Activated CD8-positive, alpha-beta memory T cell treated with anti-CD3 and anti-CD28 coated beads for 4 hours (primary cell): ENCODE measurements at places on chromosomes 7 and 10.
A peak's percentile ranks its signal among the peaks of the same experiment; 100 is the strongest.

DNA sequence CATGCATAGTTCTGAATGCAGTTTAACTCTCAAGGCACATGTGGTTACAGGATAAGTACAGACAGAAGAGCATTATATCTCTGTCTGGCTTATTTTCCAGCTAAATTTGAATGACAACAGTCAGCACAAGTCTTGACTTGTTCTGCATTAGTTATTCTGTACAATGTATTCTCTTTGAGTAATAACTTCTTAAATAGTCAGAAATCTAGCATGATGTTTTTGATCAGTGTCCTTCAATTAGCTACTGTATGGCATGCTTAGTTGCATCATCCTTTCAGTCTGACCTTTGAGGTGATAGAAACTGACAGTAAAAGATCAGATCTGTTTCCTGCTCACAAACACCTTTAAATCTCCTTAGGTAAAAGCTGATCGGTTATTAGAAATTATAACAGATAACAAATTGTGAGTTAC, 118.1 kb downstream of the ARL4A start:
- DNase-seq, result no peak

GRCh38 chr10:6406220-6407033, 173.6 kb downstream of the PRKCQ start:
- DNase-seq, result no peak

DNA sequence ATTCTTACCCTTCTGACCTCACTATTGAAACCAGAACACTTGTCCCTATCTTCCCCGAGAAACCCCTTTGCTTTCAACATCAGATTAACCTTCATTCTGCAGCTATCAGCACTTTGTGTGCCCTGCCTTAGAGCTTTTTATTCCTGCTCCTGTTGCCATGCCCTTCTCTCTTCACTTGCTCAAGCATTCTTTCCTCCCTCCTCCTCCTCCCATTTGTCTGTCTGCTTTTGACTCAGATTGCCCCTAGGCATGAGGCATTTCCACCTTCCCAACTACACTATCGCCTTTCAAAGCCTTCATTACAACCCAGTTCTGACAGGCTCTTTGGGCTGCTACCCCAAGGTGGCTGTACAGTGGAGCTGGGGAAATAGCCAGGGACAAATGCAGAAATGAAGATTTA, 143.3 kb downstream of the SLC25A13 start:
- DNase-seq, result no peak

DNA sequence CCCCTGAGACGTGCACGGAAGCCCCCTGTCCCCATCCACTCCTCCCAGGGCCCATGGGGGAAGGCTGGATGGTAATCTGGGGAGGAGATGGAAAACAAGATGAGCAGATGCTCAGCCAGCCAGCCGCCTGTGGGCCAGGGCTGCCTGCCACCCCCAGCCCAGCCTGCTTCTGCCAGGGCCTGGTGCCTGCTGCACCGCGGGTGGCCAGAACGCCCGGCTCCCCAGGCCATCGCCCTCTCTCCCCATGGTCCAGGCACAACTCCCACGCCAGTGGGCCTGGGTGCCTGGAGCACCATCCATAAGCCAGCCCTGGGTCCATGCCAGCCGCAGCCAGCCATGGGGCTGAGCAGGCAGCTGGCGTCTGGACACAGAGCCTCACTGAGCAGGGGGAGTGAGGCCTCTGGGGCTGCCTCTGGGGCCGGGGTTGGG, 57.2 kb upstream of the ELN start:
- DNase-seq, result no peak

DNA sequence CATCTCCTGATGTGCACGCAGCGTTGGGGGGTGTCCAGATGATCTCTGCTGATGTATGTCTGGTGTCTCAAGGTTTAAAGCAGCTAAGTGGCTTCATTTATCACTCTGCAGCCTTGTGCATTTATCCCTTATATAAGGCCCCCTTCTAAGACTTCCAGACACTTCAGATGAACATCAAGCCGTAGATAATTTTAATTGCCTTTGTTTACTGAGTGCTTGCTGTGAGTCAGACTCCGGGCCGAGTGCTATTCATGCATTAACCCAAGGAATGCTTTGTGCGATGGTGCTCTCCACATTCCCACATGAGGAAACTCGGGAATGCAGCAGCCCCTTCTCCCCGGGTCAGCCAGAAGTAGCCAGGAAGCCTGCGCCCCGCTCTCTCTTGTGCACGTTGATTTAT, 328.6 kb upstream of the COBL start:
- no peak for DNase-seq

DNA sequence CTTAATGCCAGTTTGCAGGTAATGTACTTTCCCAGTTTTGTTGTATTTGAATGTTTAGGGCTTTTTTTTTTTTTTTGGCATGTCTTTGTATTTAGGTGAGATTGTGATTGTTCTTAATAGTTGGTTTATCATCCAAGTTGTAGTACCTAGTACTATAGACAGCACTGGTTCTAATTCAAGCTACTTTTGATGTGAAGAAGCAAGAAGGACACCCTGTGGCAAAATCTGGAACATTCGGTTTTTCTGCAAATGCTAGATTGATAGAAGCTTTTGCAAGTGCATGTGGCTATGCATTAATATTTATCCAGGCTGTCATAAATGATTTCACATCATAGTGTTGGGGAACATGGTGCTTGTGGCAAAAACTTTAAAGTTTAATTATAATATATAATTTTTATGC, 248.9 kb downstream of the FOXP2 start:
- DNase-seq, result no peak

GRCh38 chr10:130354573-130354954, 218.4 kb downstream of the GLRX3 start:
- no peak for DNase-seq

GRCh38 chr7:15821484-15822427, 135.3 kb upstream of the MEOX2 start:
- DNase-seq, result no peak

DNA sequence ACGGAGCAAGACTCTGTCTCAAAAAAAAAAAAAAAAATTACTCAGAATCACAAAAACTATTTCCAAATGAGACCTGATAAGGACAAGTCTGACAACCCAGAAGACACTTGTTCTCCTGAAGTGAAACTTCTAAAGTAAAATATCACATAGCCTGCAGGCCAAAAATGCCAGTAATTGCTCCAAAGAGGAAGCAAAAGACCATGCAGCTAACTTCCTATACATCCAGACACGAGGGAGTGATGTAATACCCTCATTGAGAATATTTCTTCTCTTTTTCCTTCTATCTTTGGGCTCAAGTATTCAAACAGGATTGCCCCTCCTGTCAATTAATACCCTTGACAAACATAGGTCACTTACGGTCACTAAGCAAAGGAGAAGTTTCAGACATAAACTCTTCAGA, 31.2 kb downstream of the ARMH3 start:
- no peak for DNase-seq

GRCh38 chr7:142602183-142602582, 147.1 kb upstream of the PRSS1 start:
- no peak for DNase-seq

DNA sequence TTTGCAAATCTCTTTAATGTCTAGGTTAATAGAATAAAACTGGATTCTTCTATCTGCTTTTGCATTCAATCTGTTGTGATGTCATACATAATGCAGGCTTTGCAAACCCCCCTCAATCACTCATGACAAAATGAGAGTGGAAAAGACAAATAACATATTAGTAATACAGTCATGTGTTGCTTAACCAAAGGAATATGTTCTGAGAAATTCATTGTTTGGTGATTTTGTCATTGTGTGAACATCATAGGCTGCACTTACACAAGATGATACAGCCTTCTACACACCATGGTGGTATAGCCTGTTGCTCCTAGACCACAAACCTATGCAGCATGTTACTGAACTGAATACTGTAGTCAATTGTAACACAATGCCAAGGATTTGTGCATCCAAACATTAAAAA, 87.3 kb upstream of the SEC61G start:
- no peak for DNase-seq

DNA sequence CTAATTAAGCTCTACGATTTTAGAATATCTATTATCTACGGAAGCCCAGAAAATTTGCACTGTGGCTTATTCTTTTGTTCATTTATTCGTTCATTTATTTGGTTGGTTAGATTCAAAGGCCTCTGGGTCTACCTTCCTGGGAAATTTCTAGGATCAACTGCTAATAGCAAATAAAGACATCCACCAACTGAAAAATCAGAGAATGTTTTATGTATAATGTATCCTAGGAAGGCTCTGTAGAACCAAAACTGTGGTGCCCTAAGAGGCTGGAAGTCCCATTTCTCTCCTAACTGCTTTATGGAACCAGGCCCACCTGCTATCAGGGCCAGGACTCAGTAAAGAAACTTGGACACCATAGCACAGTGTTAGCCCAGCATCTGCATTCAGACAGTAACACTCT, 923.4 kb upstream of the AUTS2 start:
- no peak for DNase-seq

DNA sequence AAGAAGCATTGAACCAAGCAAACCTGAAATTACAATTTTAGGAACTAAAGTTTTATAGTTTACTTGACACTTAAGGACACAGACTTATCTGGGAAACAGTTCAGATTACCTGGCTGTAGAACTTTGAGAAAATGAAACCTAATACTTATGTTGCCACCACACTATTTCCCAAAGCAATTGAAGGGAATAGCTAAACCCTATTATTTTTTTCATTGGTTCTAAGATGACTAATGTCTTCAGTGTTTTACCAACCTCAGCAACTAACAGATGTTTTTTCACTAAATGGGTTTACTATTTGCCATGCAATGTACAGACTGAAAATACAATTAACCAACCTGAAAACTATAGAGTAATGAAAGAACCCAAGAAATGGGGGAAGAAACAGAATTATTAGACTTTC, 689.6 kb downstream of the SORCS1 start:
- no peak for DNase-seq

DNA sequence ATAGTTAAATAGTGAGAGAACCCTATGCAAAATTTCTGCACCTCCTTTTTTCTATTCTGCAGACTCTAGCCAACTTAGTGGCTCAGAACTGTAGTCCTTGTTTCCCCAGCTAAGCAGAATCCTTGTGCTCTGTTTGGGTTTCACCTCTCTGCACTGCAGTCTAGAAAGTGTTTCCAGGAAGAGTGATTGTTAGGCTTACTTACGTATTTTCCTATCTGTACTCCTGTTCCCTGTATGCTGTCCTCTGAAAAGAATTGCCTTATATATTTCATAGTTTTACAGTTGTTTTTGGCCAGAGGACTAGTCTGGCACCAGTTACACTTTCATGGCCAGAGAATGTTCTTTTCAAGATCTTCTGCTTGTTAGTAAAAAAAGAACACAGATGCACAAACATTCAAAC, 154.6 kb upstream of the POT1 start:
- DNase-seq, result no peak

- no peak for DNase-seq
Measured at GRCh38 chr7:151346470-151346769, 4.8 kb downstream of the NUB1 start.

DNA sequence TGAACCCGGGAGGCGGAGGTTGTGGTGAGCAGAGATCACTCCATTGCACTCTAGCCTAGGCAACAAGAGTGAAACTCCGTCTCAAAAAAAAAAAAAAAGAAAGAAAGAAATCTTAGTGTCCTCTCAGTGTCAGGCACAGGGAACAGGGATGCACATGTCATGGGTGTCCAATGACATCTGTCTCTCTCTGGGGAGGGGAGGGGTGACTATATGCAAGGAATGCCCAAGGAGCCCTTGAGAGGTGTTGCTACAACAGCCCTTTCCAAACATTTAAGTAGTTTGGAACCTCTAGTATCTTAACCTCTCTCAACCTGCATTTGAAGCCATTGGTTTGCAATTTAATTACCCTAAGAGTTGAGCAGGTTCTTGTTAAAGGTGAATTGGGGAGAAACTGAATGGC, 28.9 kb downstream of the PDLIM1 start:
- no peak for DNase-seq

GRCh38 chr10:79116801-79117723, 48.3 kb downstream of the ZMIZ1 start:
- no peak for DNase-seq

DNA sequence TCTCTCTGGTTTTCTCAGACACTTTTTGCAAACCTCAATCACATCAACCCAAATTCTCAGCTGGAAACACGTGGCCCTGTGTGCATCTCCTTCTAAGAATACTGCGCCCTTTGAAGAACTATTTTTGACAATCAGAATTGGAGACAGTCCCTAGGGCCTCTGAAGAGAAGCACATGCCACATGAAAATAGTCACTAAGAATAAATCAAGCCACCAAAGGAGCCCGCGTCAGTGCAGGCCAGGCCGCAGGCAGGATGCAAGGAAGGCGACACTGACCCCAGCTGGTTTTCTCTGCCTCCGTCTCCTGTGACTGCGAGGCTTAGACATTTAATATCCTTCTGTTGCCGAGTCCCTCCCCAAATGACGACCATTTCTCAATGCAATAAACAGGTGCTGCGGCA, 88.0 kb upstream of the ADAM12 start:
- no peak for DNase-seq

GRCh38 chr10:7657552-7657951, 9.2 kb downstream of the ITIH5 start:
- no peak for DNase-seq

- peak; percentile 62 for DNase-seq
Measured at GRCh38 chr10:43816351-43817321, 168.0 kb upstream of the ZNF32 start.

- DNase-seq, result no peak
Measured at GRCh38 chr7:36653663-36654355, 70.5 kb downstream of the AOAH start.

- DNase-seq, result no peak
Measured at GRCh38 chr7:118583641-118584040, 359.1 kb downstream of the ANKRD7 start.

GRCh38 chr7:30559611-30560010, 35.1 kb upstream of the GARS1 start:
- no peak for DNase-seq

GRCh38 chr10:46028584-46029460, 1.6 kb downstream of the NCOA4 start:
- DNase-seq, result peak; percentile 5

- no peak for DNase-seq
Measured at GRCh38 chr10:27646604-27647175, 98.9 kb downstream of the MKX start.

DNA sequence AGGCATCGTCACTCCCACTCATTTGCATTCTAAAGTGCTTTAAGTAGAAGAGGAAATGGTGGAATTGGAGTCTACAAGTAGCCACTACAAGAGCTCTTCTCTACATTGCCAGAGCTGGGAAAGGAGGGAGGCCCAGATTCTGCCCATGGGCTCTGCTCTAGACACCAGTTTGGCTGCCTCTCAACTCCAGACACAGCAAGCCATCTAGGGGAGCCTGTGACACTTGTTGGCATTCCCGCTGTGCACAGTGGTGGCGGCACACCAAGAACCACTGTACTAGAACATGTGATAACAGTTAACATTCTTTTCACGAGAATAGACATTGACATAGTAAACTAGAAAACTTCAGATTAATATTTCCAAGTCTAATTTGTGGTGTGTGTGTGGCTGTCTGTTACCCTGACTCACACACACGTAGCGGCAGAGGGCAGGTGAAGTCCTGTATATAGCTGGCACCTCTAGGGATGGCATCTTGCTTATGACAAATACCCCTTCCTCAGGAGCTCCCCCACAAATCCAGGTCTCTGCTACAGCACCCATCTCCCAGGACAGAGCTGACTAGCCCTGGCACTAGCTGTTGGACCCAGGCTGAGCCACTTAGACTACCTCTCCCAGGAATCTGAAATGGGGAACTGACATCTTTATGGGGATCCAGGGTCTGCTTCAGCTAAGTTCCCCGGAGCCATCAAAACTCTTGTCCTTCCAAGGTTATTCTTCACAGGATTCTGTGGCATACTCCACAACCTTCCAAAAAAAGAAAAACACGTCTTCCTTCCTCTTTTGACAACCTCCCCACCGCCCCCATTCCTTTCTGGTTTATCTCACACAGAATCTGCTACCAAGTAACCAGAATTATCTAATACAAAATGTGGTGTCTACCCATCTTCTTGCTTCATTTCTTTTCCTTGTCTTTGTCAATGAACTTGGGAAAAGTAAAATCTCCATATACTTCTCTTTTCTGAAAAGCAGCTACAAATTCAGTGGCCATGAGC, 54.7 kb upstream of the MRLN start:
- no peak for DNase-seq
